ENCODE measurements at places on chromosomes 6 and 20.

DNA sequence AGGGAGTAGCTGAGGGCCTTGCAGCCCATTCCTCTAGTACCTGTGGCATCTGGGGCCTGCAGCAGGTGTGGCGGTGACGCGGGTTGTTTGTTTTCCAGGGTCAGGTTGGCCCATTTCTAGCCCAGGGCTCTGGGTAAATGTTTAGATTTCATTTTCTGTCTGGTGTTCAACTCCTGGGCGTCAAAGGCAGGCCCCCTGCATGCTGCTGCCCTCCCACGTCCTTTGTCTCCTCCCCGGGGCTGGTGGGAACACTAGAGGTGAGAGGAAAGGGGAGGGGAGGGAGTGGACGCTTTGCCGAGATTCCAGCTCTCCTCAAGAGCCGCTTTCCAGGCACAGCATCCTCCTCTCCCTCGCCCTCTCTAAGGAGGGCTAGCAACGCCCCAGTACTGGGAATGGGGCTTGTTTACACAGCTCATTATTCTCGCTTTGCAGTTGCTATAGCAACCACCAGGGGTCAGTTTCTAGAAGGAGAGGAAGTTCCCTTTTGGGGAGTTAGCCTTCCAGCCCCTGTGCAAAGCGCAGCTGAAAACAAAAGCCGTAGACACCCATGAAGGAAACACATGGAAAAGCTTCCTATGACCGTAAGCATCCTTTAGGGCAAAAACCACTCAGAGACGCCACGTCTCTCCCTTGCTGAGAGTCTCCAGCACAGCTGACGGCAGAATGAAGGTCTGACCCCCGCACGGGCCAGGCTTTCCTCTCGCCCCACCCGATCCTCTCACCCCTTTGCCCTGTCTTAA lies 170.6 kb downstream of the LY86 start:
- H3K4me1 ChIP-seq, result no peaks in the 10 kb centered on the region
- no peak overlapping the region for H3K27ac ChIP-seq
- peak; percentile 13 for DNase-seq
- H3K4me3 ChIP-seq, result no peak overlapping the region
- H3K36me3 ChIP-seq, result no peaks in the 10 kb centered on the region

GRCh38 chr6:43454290-43454695 lies 1.1 kb downstream of the DLK2 start:
- peaks cover 16% of the 10 kb centered on the region for H3K27me3 ChIP-seq
- DNase-seq, result peak; percentile 7
- peaks cover 5% of the 10 kb centered on the region for H3K36me3 ChIP-seq
- peak overlapping the region; percentile 92 for H3K4me3 ChIP-seq
- no peak overlapping the region for H3K27ac ChIP-seq

- H3K27ac ChIP-seq, result no peak overlapping the region
- no peaks in the 10 kb centered on the region for H3K4me1 ChIP-seq
- no peaks in the 10 kb centered on the region for H3K36me3 ChIP-seq
- DNase-seq, result no peak
- H3K27me3 ChIP-seq, result peaks cover 7% of the 10 kb centered on the region
These were observed 21.6 kb downstream of the CFAP61 start for GRCh38 chr20:20073801-20074371.

- peaks cover 33% of the 10 kb centered on the region for H3K4me1 ChIP-seq
- H3K27me3 ChIP-seq, result peaks cover 74% of the 10 kb centered on the region
- DNase-seq, result no peak
These were observed 16.6 kb upstream of the PRDM13 start for GRCh38 chr6:99589907-99590493.

DNA sequence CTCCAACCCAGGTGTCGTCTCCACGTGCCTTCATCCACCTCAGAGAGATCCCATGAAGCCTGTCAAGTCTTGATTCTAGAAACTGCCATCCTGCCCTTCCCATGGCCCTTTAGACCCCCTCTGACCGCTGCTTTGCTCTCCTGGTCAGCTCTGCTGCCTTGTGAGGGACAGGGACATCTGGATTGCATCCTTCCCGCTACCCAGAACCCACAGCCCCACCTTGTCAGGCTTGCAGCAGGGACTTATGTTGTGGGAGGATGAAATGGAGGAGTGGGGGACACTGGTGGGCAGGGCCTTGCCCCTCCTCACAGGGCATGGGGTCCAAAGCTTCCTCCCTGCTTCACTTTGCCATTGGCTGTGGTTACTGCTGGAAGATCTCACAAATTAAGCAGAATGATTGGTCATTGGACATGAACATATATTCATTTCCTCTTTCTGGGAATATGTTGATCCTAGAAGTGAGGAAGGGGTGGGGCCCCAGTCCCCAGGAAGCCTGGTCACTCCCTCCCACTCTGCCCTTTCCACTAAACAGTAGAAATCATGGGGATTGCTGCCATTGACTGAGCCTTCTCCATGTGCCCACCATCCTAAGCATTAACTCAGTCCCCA lies 4.5 kb downstream of the GLP1R start:
- no peak for DNase-seq
- H3K4me1 ChIP-seq, result peaks cover 32% of the 10 kb centered on the region
- no peak overlapping the region for H3K4me3 ChIP-seq
- no peak overlapping the region for H3K27ac ChIP-seq
- H3K36me3 ChIP-seq, result no peaks in the 10 kb centered on the region

DNA sequence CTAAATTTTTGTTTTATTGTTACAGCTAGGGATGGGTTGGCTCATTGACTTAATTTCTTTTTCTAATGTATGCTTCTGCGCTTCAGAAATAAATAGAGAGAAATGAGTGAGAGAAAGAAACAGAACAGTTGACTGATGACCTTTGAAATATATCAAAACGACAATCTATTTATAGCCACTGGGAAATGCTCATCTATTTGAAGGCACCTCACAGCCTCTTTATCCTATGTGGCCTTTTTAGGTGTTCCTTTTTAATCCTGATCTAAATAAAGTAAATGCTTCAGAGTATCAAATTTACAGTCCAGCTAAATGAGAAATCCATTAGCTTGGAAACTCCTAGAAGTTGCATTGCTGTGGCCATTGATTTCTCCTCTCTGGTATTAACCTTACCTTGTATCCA lies 943.5 kb upstream of the CITED2 start:
- H3K27me3 ChIP-seq, result no peaks in the 10 kb centered on the region
- no peak overlapping the region for H3K4me3 ChIP-seq
- no peaks in the 10 kb centered on the region for H3K36me3 ChIP-seq
- no peak for DNase-seq
- H3K27ac ChIP-seq, result no peak overlapping the region

- no peak overlapping the region for H3K4me3 ChIP-seq
- H3K27me3 ChIP-seq, result peaks cover 3% of the 10 kb centered on the region
- H3K4me1 ChIP-seq, result no peaks in the 10 kb centered on the region
- no peak for DNase-seq
- H3K27ac ChIP-seq, result no peak overlapping the region
These were observed 54.9 kb downstream of the TMEM170B start for GRCh38 chr6:11592294-11592906.

DNA sequence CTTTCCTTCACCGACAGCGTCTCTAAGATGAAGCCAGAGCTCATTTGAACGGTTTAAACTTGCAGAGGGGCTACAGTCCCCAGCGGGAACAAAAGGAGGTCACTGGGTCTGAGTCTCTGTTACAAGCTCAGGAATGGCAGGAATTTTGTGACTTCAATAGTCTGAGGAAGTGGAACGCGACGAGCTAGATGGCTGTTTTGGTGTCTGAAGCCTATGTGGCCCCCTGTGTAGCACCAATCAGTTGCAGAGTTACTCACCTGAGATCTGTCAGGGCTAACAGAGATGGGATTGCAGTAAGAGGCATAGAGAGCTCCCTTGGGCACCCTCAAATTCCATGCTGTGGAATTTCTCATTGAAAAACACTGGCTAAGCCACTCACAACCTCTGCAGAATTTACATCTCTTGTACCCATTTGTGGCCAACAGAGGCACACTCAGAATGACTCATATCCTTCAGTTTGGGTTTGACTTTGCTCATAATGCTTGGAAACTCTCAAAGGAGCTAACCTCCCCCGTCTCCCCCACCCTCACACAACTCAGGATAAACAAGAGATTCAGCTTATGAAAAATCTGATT lies 7.1 kb upstream of the TCP11 start:
- peaks cover 17% of the 10 kb centered on the region for H3K27me3 ChIP-seq
- H3K4me1 ChIP-seq, result peaks cover 36% of the 10 kb centered on the region
- peak; percentile 61 for DNase-seq
- H3K4me3 ChIP-seq, result peak overlapping the region; percentile 75
- no peaks in the 10 kb centered on the region for H3K36me3 ChIP-seq
- H3K27ac ChIP-seq, result peak overlapping the region; percentile 83

- H3K36me3 ChIP-seq, result no peaks in the 10 kb centered on the region
- no peak overlapping the region for H3K4me3 ChIP-seq
- DNase-seq, result no peak
- H3K4me1 ChIP-seq, result no peaks in the 10 kb centered on the region
These were observed 109.3 kb downstream of the IBTK start for GRCh38 chr6:82138075-82138791.

DNA sequence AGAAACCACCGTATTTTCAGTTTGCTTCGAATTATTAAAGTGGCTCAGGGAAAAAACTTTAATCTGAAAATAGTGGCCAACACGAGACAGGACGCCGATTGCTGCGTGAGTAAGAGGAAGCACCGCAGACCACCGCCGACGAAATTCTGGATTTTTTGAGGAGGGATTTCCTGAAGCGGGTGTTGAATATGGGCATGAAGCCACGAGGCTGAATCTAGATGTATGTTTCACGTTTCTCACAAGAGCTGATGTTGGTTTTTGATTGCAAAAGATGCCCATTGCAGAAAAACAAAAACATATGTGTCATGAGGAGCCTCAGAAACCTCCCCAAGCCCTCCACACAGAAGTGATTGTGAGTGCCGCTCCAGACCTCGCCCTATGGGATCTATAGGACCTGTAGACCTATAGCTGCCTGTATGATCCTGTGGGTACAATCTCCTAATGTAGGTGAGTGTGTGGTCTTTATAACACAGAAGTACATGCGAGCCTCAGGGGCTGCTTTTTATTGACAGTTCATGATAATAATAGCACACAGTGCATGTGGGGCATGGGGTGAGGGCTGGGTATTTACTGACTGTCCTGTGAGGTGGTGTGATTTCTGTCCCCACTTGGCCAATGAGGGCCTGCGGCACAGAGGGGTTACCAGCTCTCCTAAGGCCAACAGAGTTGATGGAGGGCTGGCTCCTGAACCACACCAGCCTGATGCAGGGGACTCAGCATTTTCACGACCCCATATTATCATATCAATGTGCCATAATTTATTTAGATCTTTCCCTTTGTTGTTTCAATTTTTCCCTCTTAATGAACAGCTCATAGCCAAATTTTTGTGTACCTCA lies 243.9 kb downstream of the DLL1 start:
- H3K4me1 ChIP-seq, result no peaks in the 10 kb centered on the region
- peaks cover 5% of the 10 kb centered on the region for H3K27me3 ChIP-seq
- no peak for DNase-seq
- H3K4me3 ChIP-seq, result no peak overlapping the region
- H3K27ac ChIP-seq, result no peak overlapping the region

GRCh38 chr20:35630636-35631035 lies 15.0 kb downstream of the SPAG4 start:
- peaks cover 3% of the 10 kb centered on the region for H3K36me3 ChIP-seq
- no peaks in the 10 kb centered on the region for H3K27me3 ChIP-seq
- peaks cover 6% of the 10 kb centered on the region for H3K4me1 ChIP-seq
- no peak for DNase-seq

DNA sequence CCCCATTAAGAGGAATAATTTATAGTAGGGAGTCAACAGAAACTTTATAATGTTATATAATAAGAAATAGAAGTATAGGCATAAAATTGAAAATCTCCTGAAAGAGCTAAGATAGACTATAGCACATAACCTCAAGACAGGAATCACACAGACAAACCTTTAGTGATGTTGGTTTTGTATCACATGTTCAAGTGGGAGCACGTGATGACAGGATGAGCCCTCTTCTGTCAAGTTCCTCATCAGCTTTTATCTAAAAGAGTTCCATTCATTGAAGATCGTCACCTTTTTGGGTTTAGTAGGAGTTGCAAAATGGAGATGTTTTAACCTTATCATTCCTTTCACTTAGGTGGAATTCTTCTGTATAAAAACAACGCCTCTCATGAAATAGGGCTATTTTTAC lies 127.0 kb downstream of the MCHR2 start:
- H3K4me1 ChIP-seq, result no peaks in the 10 kb centered on the region
- peaks cover 51% of the 10 kb centered on the region for H3K27me3 ChIP-seq
- no peak for DNase-seq
- no peak overlapping the region for H3K4me3 ChIP-seq
- no peaks in the 10 kb centered on the region for H3K36me3 ChIP-seq

DNA sequence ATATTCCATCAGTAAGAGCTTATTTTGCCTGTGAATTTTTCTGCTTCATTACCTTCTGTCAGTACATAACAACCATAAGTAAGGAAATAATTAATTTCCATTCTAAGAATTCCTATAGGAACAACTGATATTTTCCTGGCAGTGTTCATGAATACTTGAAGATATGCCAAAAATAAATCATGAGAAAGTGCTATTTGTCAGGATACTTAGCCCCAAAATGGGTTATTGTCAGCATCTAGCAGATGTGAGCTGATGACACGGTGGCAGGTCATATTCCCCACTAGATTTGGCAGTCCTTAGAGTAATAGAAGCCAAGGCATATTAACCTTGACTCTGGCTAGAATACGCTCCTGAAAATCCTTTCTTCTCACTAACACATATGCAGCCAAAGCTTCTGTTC lies 43.2 kb upstream of the CRISP1 start:
- no peaks in the 10 kb centered on the region for H3K4me1 ChIP-seq
- no peak overlapping the region for H3K4me3 ChIP-seq
- H3K36me3 ChIP-seq, result no peaks in the 10 kb centered on the region

GRCh38 chr6:156359912-156360311 lies 417.3 kb upstream of the ARID1B start:
- no peak overlapping the region for H3K27ac ChIP-seq
- H3K4me3 ChIP-seq, result no peak overlapping the region

GRCh38 chr6:5361396-5361795 lies 100.1 kb downstream of the FARS2 start:
- no peak overlapping the region for H3K4me3 ChIP-seq
- no peak overlapping the region for H3K27ac ChIP-seq
- no peak for DNase-seq
- H3K36me3 ChIP-seq, result no peaks in the 10 kb centered on the region
- H3K27me3 ChIP-seq, result no peaks in the 10 kb centered on the region
- peaks cover 4% of the 10 kb centered on the region for H3K4me1 ChIP-seq

GRCh38 chr6:43900560-43900915 lies 130.5 kb downstream of the VEGFA start:
- H3K4me1 ChIP-seq, result no peaks in the 10 kb centered on the region
- no peak overlapping the region for H3K27ac ChIP-seq
- no peak for DNase-seq
- H3K36me3 ChIP-seq, result no peaks in the 10 kb centered on the region

GRCh38 chr6:8243475-8243874 lies 141.1 kb upstream of the EEF1E1 start:
- DNase-seq, result no peak
- H3K4me3 ChIP-seq, result no peak overlapping the region
- H3K4me1 ChIP-seq, result no peaks in the 10 kb centered on the region
- no peak overlapping the region for H3K27ac ChIP-seq

- H3K4me1 ChIP-seq, result peaks cover under 1% of the 10 kb centered on the region
- H3K36me3 ChIP-seq, result peaks cover 1% of the 10 kb centered on the region
- no peak overlapping the region for H3K4me3 ChIP-seq
- no peak for DNase-seq
These were observed 32.7 kb upstream of the PROKR2 start for GRCh38 chr20:5349448-5349847.

- H3K27me3 ChIP-seq, result no peaks in the 10 kb centered on the region
- no peak for DNase-seq
These were observed 29.6 kb downstream of the PCNA start for GRCh38 chr20:5090191-5090590.

GRCh38 chr6:9161731-9162130 lies 726.4 kb upstream of the SLC35B3 start:
- H3K27ac ChIP-seq, result no peak overlapping the region
- no peaks in the 10 kb centered on the region for H3K4me1 ChIP-seq
- H3K4me3 ChIP-seq, result no peak overlapping the region
- DNase-seq, result no peak
- H3K36me3 ChIP-seq, result peaks cover 9% of the 10 kb centered on the region

Measured in activated T-cell treated with anti-CD3 and anti-CD28 coated beads, Interleukin-2, amount 50 U/mL, for 72 hours (primary cell).